ENCODE measurements at places on chromosomes 6 and 20.
A peak's percentile ranks its signal among the peaks of the same experiment; 100 is the strongest.

GRCh38 chr20:53831812-53832211 is 238.2 kb upstream of the ZNF217 start:
- no peak for DNase-seq

DNA sequence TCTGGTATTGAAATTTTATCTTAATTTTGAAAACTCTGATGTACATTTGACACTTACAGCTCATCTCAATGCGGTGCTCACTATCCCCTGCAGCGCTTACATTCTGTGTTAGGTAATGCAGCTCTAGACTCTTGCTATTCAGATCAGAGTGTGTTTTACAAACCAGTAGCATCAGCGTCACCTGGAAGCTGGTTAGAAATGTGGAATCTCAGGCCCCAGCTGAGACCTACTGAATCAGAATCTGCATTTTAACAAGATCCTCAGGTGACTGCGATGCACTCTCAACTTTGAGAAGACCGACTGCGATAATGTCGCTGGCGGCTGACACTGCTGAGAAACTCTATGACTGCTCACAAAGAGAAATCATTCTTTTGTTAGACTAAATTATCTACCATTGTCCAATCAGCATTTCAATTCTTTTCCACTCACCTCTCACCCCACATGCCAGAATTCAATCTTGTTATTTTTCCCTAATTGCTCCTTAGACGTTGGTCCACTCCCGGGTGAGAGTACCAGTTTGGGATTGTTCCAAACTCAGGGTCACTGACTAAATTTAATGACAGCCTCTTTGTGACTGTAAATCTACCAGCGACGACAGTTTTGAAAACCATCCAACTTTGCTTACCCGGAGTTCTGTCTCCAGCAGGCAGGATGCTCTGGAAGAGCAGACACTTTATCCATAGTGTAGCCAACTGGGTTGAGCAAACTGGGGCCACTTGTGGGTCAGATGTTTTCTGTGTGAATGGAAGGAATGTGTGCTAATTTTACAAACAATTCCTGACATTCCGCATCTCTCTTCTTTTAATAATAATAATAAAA is 140.1 kb upstream of the BTBD3 start:
- DNase-seq: no peak

DNA sequence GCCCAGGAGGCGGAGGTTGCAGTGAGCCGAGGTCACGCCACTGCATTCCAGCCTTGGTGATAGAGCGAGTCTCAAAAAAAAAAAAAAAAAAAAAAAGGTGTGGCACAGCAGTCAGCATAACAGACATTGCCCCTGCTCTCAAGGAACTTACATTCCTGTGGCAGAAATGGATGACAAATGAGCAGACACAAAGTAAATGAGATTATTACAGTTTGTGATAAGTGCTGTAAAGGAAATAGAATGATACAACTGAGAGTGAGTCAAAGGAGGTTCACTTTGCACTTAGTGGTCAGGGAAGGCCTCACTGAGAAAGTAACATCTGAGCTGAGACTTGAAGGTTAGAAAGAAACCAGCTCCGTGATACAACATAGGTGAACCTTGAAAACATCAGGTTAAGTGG is 36.4 kb downstream of the CEP250 start:
- no peak for DNase-seq

GRCh38 chr6:1605893-1606779 is 3.6 kb upstream of the FOXC1 start:
- no peak for DNase-seq

DNA sequence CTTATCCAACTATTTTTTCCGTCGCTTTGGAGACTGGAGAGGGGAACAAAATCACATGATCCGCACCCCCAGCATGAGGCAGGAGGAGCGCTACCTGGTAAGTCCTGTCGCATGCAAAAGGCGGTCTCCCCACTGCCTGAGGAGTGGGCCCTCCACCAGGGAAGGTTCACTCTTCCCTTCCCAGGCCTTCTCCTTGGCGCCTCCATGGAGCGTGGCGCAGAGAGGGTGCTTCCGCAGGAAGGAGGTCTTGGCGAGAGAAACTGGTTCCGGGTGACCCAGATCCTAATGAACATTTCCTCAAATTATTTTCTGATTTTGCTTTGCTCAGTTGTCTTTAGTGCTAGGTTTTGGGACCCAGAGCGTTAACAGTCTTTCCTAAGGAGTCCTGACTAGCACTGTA is 217.6 kb downstream of the UST start:
- no peak for DNase-seq

DNA sequence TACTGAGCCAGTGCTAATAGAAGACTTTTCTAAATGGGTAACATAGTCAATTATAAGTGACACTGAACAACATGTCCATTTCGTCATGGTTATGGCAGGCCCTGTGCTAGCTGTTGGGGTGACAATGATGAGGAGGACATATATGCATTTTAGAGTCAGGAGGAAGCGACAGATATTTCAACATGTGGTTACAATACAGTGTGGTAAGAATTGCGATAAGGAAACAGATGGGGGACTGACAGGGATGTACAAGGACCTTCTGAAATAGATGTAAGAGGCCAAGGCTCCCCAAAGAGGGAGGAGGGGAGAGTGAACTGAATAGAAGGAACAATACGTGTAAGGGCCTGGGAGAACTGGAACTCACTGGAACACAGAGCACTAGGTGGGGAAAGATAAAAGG is 11.7 kb downstream of the MMP24 start:
- no peak for DNase-seq

GRCh38 chr20:63488315-63489251 is 10.3 kb downstream of the EEF1A2 start:
- no peak for DNase-seq

- DNase-seq: peak; percentile 62
Observed at GRCh38 chr20:44495257-44495656, 19.6 kb downstream of the TTPAL start.

- DNase-seq: no peak
Observed at GRCh38 chr6:14516956-14517355, 399.4 kb downstream of the CD83 start.

DNA sequence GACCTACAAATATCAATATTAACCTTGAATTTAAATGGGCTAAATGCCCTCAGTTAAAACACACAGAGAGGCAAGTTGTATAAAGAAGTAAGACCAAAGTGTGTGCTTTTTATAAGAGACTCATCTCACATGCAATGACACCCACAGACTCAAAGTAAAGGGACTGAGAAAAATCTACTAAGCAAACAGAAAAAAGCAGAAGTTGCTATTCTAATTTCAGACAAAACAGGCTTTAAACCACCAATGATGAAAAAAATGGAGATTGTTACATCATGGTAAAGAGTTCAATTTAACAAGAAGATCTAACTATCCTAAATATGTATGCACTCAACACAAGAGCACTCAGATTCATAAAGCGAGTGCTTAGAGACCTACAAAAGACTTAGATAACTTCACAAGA is 741.9 kb upstream of the MARCKS start:
- no peak for DNase-seq

DNA sequence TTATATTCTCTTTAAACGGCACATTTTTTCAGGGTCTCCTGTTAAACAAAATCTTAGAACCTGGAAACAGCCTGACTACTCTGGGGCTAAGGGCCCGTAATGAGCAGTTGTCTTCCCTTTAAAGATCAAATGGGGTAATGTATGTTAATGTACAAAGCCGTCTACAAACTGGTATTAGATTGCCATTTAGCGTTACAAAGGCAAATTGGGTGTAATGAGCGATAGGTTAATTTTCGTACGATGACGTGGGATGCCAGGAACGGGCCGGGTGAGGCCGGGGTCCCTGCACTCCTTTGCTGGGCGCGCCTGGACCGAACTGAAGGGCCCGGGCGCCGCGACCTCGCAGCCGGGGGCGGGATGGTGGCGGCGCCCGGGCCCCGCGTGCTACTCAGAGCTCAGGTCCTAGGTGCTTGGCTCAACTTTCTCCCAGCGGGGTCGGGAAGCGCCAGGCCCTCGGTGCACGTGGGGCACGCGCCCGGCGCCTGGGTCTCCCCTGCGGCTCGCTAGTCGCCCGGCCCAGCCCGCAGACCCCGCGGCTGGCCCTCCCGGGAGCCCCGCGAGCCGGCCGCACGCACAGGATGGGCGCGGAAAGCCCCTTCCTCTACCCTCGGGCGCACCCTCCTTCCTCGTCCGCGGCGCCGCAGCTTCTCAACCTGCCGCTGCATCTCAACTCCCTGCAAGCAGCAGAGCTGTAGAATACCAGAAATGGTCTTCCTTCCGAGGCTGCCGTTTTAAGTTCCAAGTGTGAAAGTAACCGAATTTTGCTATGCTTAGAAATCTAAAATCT is 5.9 kb downstream of the NKX2-4 start:
- no peak for DNase-seq

DNA sequence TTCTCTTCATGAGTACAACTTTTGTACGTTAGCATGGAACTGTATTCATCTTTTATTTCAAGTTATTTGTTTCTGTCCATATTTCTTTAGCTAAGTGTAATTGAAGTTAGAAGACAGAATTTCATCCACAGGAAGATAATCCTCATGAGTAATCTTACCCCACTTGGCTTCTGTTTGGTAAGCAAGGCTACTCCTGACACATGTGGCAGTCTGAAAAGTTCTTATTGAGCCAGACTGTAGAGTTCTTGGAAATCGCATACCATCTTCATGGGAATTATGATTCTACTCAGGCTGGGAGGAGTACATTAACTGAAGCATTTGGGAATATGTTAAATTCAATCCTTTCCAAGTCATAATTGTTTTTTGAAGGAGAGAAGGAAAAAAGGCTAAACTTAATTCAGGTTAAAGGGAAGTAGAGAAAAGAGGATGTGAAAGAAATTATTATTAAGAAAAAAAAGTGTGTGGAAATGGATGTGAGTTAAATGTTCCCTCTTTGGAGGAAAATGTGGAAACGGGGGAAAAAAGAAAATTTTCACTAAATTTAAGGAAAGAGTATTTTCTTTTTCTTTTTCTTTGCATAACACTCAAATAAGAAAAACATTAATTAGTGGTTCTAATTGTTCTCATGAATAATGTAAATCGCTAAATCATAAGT is 41.5 kb upstream of the TENT5A start:
- DNase-seq: peak; percentile 14

- DNase-seq: no peak
Observed at GRCh38 chr6:55748880-55749279, 126.5 kb downstream of the BMP5 start.

- no peak for DNase-seq
Observed at GRCh38 chr6:143179096-143179495, 118.4 kb downstream of the AIG1 start.

- DNase-seq: no peak
Observed at GRCh38 chr6:47187113-47187512, 122.6 kb downstream of the TNFRSF21 start.

DNA sequence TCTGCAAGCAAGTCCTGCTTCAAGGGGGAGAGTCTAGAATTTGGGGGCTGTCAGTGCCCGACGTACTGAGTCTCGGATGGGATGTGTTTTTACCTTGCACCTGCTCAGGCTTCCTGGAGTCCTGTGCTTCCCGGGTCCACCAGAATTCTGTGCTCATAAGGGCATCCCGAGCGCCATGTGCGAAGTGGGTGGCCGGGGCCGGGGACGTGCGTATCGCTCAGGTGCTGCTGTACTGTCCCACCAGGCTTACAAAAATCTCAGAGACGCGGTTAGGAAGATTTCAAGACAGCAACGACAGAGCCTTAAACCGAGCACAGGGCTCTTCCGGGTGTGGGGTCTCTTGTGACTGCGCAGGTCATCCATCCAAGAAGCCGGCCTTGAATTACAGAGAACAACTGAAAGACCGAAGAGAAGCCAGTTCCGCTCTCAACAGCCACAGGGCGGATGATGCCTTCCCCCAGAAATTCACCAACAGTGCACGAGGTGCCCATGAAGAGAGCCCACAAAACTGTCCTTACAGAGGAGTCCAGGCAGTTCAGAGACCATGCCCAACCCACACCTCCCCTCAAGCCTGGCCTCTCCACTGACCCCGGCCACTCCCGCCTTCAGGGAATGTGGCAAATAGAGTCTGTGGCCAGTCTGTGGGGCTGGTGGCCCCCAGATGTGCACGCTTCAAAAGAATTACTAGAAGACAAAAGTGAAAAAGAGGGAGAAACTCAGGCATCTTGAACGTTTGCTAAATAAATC is 104.7 kb downstream of the PXDC1 start:
- no peak for DNase-seq
